MCF 10A (cell line): ENCODE measurements at places on chromosomes 5 and 9. TPM values are rescaled to one million over a fixed set of nuclear protein-coding genes. Genes with fewer than 3 reads are reported as not detected.

TIMD4 gene
- total RNA-seq, result not detected in 2 replicates

PCDHGA9 gene
- total RNA-seq, result 0.89 and 1.3 TPM in 2 replicates

ACER2 gene
- total RNA-seq, result 1.9 and 3.2 TPM in 2 replicates

EMB gene
- total RNA-seq, result 27.7 and 31.2 TPM in 2 replicates

ZBED3 gene
- 9.8 and 14.8 TPM in 2 replicates for total RNA-seq

RNF208 gene
- 2.5 and 3.1 TPM in 2 replicates for total RNA-seq

C1QTNF3 gene
- 0.49 and 0.64 TPM in 2 replicates for total RNA-seq

C5orf58 gene
- not detected in 2 replicates for total RNA-seq

TMC1 gene
- total RNA-seq, result not detected in 2 replicates

CCL27 gene
- 0.49 TPM in 1 of 2 replicates, not detected in the other for total RNA-seq

OSTF1 gene
- 18.3 and 21.1 TPM in 2 replicates for total RNA-seq

PCDHAC2 gene
- total RNA-seq, result 9.3 and 12.3 TPM in 2 replicates

MAMDC4 gene
- 11.8 and 14.1 TPM in 2 replicates for total RNA-seq

TMEM171 gene
- total RNA-seq, result 0.42 and 0.75 TPM in 2 replicates

DNA sequence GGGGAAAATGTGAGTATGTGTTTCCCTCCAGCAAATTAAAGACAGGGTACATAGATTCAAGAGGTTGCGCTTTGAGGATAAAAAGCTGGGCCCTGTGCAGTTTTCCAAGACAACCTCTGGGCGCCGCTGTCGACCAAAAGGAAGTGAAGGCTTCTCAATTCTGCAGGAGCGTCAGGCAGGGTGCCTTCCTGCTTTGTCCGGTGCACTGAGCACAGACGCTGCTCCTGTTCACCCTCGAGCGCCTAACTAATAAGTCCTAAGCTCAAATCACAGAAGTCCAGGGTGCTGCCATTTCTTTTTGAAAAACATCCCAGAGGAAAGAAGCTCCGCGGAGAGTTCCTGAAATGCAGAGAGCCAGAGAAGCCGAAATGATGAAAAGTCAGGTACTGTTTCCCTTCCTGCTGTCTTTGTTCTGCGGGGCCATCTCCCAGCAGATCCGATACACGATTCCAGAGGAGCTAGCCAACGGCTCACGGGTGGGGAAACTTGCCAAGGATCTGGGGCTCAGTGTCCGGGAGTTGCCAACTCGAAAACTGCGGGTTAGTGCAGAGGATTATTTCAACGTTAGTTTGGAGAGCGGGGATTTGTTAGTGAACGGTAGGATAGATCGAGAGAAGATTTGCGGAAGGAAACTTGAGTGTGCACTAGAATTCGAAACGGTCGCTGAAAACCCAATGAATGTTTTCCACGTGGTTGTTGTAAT is at the start of gene PCDHGB1:
Gene PCDHGB1 (plus strand): TSS at position 183 of the 703 bp plus-strand sequence. CDS start 162 bp downstream, at position 345.
- peak; percentile 58 for DNase-seq

- DNase-seq, result peak; percentile 85
Observed at GRCh38 chr5:178145965-178146820, 7.5 kb downstream of the NHP2 start.

DNA sequence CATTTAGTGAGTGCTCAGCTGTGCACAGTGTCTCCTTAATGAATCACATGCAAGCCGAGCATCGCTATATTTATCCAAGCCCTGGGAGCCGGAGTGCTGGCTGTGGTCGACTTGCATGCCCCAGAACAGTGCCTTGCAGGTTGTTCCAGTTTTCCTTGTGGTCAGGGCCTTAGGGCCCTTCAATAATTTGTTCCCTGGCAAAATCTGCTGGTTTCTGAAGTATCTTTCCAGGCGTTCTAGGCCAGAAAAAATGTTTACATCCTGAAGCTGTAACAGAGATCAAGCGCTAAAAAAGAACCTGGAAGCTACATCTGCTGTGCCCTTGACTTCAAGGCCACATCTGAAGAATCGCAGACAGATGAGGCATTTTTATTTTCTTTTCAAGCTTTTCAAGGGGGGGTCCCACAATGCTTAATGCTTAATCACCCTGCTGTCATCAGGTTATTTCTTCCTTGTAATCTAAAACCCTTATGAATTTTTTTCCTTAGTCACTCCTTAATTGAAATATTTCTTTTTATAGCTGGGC is 105.8 kb downstream of the DOCK2 start:
- no peak for DNase-seq

DNA sequence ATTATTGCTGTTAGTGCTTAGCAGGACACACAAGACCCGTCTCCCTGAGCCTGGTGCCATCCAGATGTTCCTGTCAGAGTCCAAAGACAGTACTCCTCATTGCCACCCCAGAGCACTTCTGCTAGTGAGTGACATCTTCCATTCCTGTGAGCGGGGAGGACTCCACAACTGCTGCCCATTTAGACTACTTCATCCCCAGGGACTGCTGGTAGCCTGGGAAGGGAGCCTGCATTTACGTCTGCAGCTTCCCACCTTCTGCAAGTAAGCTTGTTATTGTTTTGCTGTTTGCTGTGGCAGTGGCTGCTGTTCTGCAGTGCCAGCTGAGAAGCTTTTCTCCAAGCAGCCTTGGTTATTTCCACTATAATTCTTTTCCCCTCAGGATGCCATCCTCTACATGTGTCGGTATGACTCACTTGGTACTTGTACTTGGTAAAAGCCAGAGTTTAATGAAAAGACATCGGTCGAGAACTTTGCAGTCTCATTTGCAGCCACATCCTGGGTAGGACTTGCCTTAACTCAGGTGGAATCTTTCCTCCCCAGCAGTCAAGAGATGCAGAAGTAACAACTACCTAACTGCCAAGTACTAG is 10.6 kb upstream of the MAP1B start:
- DNase-seq, result no peak

- no peak for DNase-seq
Observed at GRCh38 chr9:89425024-89425805, 72.7 kb downstream of the SEMA4D start.

DNA sequence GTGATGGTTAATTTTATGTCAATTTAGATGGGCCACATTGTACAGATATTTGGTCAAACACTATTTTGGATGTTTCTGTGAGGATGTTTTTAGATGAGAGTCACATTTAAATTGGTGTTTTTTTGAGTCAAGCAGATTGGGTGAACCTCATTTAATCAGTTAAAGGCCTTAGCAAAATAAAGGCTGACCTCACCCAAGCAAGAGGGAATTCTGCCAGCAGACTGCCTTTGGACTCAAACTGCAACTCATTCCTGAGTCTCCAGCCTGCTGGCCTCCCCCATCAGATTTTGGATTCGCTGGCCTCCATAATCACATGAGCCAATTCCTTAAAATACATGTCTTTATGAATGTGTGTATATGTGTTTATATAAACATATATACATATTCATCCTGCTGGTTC is 282.7 kb upstream of the POU5F2 start:
- DNase-seq, result no peak

GRCh38 chr5:56305001-56305950 is 72.1 kb upstream of the ANKRD55 start:
- DNase-seq, result no peak

DNA sequence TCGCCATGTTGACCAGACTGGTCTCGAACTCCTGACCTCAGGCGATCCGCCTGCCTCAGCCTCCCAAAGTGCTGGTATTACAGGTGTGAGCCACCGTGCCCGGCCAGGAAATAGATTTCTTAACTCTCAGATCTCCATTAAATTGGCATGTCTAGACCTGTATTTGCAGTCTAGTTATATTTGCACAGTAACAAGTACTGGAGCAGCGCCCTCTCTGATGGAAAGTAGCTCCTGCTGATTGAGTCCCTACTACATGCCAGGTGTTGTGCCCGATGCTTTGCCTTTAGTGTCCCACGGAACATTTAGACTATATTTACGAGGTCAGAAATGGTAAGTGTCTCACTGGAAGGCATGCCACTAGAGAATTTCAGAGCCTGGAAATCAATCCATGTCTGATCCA is 15.8 kb upstream of the TMED9 start:
- no peak for DNase-seq

DNA sequence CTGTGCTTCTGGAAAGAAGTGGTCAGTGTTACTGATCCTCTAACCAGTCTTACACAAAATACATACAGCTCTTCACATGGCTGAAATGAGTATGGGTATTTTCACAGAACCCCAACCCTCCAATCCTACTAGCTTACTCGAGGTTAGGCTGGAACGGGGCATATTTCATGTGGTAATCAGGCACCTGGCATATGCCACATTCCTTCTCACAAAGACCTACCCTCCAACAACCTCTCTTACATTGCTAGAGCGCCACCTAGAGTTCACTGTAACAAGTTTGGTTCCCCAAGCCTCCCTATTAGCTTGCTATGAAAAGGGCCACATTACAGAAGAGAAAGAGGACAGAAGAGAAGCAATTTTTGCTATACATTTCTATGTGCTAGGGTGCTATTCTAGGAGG is 597.3 kb downstream of the PRELID2 start:
- peak; percentile 90 for DNase-seq

DNA sequence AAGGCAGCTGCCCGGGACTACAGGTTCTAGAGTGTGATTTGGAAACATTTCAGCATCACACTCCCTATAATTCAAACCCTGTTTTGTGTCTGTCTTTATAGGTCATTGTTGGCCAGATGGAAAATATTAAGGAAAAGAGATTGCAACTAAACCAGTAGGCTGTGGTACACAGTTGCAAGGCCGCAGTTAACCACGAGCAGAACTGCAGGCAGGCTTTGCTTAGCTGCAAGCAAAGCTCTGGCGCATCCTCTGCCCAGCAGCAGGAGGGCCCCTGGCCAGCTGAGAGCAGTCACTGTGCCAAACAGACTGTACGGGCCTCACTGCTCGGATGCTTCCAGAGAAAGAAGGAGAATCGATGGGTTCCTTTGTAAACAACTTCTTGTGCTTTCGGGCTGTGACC is 204.5 kb downstream of the DENND1A start:
- no peak for DNase-seq

- DNase-seq, result peak; percentile 98
Observed at GRCh38 chr5:59792983-59793585, 100.4 kb downstream of the PDE4D start.

GRCh38 chr5:142981886-142982820 is 212.0 kb downstream of the ARHGAP26 start:
- peak; percentile 91 for DNase-seq

- DNase-seq, result no peak
Observed at GRCh38 chr5:138138949-138139780, at the start of gene NME5. Gene NME5, minus strand, starts transcription at chr5:138139428. Its CDS starts 648 bp downstream, at chr5:138138780.

GRCh38 chr9:34566322-34566721 is 23.2 kb downstream of the CNTFR start:
- DNase-seq, result no peak

GRCh38 chr9:38019731-38020130 is 49.3 kb downstream of the SHB start:
- no peak for DNase-seq

GRCh38 chr5:77751328-77752023 is 24.7 kb downstream of the TBCA start:
- no peak for DNase-seq

GRCh38 chr9:99919930-99920329 is 13.5 kb downstream of the STX17 start:
- no peak for DNase-seq

DNA sequence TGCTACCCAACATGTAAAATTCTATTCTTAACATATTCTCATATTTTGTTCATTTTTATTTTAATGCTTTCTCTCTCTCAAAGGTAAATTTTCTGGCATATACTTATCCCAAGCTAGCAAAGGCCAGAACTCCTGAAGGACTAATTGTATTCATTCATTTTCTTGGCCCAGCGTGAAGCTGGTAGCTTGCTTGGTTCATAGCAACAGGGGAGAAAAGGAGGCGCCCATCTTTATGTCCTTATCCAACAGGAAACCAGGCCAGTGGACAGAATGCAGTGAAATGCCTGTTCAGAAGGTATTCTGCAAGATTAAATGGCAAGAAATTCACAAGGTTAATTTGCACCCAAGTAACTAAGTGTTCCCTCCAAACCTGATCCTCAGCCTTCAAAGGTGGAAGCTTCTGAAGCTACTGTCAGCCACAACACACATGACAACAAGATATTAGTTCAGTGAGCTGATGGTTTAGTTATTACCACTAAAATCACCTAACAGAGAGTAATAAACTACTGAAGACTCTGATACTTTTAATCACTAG is 5.6 kb downstream of the EFNA5 start:
- DNase-seq, result no peak

DNA sequence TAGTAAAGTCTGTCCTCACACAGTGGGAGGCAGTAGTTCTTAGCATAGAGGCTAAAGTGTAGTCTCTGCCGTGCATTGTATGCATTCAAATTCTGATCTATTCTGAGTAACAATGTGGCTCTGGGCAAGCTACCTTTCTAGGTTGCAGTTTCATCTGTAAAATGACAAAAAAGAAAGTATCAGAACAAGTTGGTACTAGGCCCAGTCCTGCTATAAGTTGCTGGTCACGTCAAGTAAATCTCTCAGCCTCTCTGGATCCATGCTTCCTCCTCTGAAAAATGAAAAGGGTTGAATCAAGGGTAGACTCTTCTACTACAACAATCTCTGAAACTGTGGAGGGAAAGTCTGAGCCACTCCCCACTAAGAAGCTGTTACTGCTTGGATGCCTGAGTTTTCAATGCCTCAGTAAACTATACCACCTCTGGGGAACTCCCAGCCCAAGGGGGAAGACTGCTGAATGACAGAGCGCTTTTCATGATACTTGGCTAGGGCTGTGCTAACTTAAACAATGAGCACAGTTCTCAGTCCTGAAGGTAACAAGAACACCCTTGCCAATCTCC is 34.5 kb upstream of the SPARC start:
- DNase-seq, result no peak

DNA sequence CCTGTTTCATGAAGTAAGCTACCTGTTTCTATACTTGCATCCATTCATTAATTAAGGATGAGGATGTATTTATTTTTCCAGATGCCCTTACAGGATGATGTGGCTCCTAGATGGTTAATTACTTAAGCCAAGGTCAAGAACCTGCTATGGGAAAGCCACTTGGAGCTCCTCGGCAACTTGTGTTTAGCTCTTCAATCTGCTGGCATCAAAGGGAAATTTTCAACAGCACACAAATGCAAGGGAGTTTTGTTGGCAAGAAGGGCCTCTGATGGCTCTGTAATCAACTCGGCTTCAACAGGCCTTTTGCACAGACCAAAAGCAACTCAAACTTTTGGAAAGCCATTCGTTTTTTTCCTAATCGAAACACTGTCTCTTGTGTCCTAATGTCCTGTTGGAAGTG is 125.3 kb downstream of the EFNA5 start:
- DNase-seq, result no peak

GRCh38 chr9:134352247-134352933 is 26.1 kb downstream of the RXRA start:
- DNase-seq, result no peak

- DNase-seq, result no peak
Observed at GRCh38 chr5:32839106-32839505, 128.0 kb downstream of the NPR3 start.

- no peak for DNase-seq
Observed at GRCh38 chr9:77832639-77833038, 184.5 kb upstream of the GNA14 start.

DNA sequence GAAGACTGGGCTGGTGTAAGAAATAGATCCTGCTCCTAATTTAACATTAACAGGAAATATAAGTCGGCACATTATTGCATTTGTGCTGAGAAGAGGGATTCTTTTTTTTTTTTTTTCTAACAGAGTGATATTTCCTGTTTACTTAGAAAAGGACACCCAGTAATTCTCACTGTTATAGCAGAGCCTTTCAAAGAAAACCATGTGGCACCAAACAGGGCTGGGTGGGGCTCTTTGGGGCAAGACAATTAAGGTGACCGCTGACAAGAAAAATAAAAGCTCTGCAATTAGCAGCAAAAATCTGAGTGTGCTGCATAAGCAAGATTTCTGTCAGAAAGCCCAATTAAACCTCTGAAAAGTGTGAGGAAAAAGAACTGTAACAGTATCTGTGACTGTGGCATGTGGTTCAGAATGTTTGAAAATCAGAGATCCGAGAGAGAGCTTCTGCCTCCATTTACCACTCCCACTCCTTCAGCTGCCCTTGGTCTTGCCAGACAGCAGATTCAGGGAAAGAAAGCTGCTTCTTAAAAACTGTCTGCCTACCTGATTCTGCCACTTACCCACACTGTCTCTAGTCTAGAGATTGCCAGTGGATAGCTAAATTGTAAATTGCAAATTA is 77.1 kb upstream of the IQGAP2 start:
- DNase-seq, result no peak
